ENCODE measurements at places on chromosomes 5 and 9. TPM values are rescaled to one million over a fixed set of nuclear protein-coding genes. Genes with fewer than 3 reads are reported as not detected.

Gene KDM4C
- total RNA-seq, result 22.6 TPM

Gene CDKN2B
- 8.8 TPM for total RNA-seq

GRCh38 chr5:92147266-92147665, 764.1 kb upstream of the ARRDC3 start:
- no peak for DNase-seq

Gene UNC5A
- 0.06 TPM for total RNA-seq

DNA sequence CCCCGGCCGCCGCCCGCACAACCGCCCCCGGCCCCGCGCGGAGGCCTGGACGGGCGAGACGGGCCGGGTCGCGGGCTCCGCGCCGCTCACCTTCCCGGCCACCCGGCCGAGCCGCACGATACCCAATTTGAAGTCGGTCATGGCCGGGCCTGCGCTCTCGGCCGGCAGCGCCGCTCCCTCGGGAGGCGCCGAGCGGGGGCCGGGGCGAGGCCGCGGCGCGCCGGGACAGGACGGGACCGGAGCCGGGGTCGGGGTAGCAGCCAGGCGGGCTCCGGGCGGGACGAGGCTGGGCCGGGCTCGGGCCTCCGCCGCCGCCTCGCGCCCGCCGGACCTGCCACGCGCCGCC, 216 bp downstream of the ZMYND19 start:
- DNase-seq, result no peak

- DNase-seq, result no peak
These were observed 59.7 kb downstream of the FGF18 start for GRCh38 chr5:171478946-171479775.

DNA sequence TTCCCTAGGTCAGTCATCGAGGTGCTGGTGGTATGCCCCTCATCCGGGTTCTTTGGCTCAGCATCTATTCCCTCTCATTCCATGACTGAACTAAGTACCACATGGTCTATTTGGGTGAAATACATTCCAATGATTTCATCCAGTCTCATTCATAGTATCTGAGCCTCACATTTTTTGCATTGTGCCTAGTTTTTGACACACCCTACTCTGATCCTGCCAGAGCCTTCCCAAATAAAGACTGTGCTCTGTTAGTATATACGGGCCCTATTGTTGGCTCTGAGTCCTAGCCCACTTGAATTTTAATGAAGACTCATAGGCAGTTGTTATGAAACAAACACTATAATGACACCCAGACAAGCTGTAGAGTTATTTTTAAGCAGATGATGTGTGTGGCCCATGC, 740.7 kb downstream of the CETN3 start:
- no peak for DNase-seq

DNA sequence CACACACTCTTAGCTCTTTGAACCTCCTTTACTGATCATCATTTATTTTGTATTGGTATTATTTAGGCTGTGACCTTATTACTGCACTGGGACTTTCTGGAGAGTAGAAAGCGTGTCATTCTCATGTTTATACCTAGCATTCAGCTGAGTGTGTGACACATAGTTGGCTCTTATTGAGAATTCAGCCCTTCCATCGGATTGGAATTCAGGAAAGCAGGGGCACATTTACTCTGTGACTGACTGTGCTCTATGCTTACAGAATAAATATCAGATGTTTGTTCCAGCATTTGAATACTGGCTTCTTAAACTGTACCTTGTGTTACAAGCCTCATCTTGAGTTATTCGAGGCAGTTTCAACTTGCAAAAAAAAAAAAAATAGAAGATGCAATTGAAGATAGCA, 360.9 kb upstream of the DAP start:
- no peak for DNase-seq

DNA sequence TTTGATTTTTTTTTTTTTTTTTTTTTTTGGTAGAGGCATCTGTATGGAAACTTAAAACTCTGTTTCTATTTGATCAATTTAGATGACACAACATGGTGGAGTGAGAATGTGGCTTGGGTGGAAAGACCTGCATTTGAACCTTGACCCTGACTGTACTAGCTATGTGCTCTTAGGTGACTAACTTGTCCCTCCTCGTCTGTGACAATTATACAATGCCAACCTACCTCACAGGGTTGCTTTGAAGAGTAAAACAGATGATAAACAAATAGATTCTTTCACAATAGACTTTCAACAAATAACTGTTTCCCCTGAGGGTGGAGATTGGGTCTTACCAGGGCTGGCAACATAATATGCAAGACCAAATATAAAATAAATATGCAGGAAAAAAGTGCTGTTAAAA, 109.3 kb downstream of the CRB2 start:
- no peak for DNase-seq

- no peak for DNase-seq
These were observed 779 bp downstream of the PKN3 start for GRCh38 chr9:128702949-128703615.

Gene EIF4EBP3
- total RNA-seq, result 1.6 TPM

Gene PPP3R2
- not detected for total RNA-seq

DNA sequence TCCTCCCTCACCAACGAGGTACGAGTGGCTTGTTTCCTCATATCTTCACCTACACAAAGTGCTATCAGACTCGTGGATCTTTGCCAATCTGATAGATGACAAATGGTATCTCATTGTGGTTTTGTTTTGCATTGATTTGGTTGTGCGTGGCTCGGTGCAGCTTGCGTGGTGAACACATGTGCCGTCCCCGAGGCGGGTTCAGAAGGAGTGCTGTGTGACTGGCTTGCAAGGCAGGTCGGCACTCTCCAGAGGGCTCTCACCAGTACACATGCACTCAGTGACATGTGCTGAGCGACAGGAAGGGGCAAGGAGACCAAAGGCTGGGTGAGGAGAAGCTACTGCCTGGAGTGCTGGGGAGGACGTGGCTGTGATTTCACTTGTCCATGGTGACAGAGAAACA, 95.3 kb upstream of the PITX1 start:
- no peak for DNase-seq

Gene SLC6A7
- total RNA-seq, result not detected

Gene AIF1L
- not detected for total RNA-seq

GRCh38 chr5:169290895-169291294, 10.0 kb downstream of the SLIT3 start:
- no peak for DNase-seq

Gene STK32A
- total RNA-seq, result not detected

Gene DAB2IP
- total RNA-seq, result 4.4 TPM

DNA sequence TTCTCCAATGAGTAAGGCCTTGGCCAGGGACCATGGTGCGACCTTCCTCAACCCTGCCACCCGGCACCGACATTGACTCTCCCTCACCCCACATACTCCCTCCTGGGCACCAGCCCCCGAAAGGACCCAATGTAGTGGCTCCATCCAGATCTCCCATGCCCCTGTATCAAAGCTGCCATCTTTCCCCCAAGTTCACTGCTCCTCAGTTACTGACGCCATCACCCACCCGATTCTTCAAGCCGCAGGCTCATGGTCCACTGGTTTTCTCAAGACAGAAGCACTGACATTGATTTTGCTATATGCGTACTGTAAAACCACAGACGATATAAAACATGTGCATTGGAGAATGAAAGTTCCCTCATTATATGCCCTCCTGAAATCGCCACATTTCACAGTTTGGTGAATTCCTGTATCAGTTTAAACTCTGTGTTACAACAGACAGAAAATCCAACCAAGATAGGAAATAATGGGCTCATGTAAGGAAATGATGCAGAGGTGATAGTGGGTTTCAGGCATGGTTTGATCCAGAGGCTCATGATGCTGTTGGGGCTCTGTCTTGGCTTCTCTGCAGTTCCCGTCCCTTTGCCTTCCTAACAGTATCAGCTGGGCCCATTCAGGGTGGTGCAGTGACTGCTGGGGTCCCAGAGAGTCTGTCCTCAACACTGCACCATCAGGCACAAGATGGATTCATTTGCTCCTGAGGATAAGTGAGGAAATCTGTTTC, 207.3 kb upstream of the IER5L start:
- DNase-seq, result no peak

DNA sequence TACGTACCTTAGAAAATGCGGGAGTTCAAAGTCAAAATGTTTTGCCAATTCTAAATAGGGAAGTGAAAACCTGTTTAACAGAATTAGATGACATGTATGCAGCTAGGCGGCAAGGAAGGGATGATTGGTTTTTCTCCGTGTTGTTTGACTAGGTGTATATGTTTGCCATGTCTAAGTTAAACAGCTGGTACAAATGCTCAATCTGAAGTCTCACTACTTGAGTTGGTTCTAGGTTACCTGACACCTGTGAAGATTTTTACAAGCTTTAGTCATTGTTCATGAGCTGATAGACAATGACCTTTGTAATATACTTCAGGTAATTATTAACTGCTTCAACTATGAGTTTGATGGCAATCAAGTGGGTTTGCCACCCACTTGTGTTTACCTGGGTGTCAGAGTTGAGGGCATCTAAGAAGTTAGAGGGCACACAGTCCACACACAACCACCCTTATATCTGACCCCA, 74.3 kb downstream of the SLC44A1 start:
- no peak for DNase-seq

Gene ZNF618
- 3.7 TPM for total RNA-seq

DNA sequence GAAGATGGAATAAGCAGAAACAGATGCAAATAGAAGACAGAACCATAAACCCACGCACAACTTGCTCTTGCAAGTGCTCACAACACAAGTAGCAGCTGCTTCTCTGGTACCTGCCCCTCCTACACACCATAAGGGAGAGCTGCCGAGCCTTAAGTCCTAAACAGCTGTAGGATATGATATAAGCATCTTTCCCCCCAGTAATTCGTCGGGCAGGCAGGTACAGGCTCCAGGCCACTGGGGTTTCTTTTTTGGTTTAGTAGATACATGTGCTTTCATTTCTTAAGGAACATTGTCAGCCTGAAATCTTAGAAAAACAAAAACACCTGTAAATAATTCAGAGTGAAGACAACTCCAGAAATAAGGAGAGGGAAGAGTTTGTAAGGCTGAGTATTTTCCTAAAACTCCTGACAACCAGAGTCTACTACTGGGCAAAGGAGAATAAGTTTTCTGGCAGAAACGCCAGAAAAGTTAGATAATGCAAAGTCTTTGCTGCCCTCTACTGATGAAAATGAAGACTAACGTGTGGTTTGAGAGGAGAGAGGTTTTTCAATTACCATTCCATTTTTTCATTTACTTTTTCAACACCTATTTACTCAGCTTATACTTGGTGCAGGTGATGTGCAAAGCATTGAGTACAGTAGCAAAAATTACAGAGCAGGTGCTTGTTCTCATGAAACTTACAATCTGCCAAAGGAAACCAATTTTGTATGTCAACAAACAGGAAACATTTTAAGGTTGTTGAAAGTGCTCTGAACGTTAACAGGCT, 20.1 kb upstream of the TCERG1 start:
- DNase-seq, result peak; percentile 46

- peak; percentile 31 for DNase-seq
These were observed 26.7 kb downstream of the FOXI1 start for GRCh38 chr5:170132269-170132975.

- no peak for DNase-seq
These were observed 165.3 kb upstream of the FBN2 start for GRCh38 chr5:128703322-128703721.

Gene ORM2
- total RNA-seq, result not detected

Gene FOXD4L4
- total RNA-seq, result 0.06 TPM

- peak; percentile 73 for DNase-seq
These were observed 984 bp downstream of the STXBP1 start for GRCh38 chr9:127612939-127613582.

Gene PDGFRB
- 8.7 TPM for total RNA-seq

Gene COL5A1
- total RNA-seq, result 56.0 TPM

Gene TMEM215
- not detected for total RNA-seq

DNA sequence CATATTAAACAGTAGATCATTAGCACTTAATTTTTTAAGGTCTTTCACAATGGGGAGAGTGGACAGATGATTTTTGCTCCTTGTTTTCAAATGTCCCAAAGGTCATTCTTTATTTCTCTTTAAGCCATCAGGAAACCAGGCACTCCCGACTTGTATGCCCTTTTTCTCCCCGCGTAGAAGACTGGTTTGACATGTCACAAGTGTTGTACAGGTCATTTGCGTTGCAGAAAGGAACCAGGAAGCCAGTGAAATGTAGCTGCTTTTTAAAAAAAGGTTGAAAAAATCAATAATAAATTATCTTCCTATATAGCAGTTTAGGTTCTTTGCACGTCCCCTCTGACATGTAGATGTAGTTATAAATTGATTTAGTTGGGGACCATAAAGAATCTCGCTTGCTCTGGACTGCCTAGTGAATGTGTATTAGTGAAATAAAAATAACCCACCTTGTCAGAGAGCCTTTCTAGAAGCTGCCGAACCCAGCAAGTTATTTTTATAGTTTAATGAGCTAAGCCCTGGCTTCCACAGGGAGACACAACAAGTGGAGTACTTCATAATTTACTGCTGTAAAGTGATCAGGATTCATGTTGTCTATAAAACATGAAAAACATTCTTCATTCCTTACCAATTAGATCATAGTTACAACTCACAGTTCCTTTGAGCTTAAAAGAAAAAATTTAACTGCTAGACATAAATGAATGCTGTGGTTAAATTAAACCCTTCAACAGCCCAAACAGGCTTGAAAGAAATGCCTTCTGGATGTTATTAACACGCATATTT, 404.6 kb downstream of the CSNK1G3 start:
- DNase-seq, result peak; percentile 85

DNA sequence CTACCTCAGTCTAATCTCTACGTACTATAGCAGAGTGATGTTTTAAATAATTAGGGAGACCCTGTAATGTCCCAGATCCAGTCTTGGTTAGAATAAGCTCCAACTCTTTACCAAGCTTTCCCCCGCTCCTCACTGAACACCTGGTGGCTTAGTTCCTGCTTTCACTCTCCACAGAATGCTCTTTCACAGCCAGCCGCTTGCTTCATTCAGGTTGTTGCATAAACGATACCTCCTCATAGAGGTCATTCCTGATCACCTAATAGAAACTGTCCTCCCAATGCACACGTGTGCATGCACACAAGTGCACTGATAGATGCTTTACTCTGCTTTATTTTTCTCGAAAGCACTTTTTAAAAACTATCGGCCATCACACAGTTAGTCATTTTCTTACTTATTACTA, 298.1 kb downstream of the TRPM3 start:
- DNase-seq, result no peak
